ENCODE measurements at places on chromosomes 4 and X.

GRCh38 chrX:11758400-11759171, 549 bp downstream of the MSL3 start:
- peak; percentile 84 for DNase-seq

- no peak for DNase-seq
Observed at GRCh38 chr4:55358246-55358645, 12.2 kb downstream of the SRD5A3 start.

- no peak for DNase-seq
Observed at GRCh38 chrX:43566170-43566569, 89.9 kb upstream of the MAOA start.

- no peak for DNase-seq
Observed at GRCh38 chr4:172951679-172952451, 216.7 kb upstream of the GALNT7 start.

DNA sequence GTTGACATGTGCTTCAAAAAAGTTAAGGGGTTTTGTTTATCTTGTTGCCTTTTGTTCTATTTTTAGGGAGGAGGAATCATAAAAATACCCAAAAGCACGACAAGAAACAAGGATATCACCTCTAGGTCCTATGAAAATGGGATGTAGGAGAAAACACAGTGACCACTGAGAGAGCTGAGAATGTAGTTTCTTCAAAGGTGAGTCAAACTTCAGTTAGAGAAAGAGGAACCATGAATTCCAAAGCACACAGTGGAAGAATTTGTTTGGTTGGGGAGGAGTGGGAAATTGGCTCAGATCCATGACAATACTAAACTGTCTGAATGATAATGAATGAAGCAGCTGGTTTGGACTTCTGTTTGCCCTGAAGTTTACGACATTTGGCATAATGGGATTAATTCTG, 19.1 kb upstream of the FRYL start:
- no peak for DNase-seq

GRCh38 chrX:129525896-129526295, 2.6 kb upstream of the SMARCA1 start:
- no peak for DNase-seq

GRCh38 chr4:133465022-133465421, 315.9 kb downstream of the PCDH10 start:
- DNase-seq, result no peak

Data from hematopoietic multipotent progenitor cell treated with erythropoietin and hydrocortisone succinate and interleukin-3 and kit ligand, for 15 days (in vitro differentiated cells).